ENCODE measurements at places on chromosomes 6 and 20.

GRCh38 chr20:62496568-62497218, 20.9 kb upstream of the GATA5 start:
- DNase-seq, result no peak

DNA sequence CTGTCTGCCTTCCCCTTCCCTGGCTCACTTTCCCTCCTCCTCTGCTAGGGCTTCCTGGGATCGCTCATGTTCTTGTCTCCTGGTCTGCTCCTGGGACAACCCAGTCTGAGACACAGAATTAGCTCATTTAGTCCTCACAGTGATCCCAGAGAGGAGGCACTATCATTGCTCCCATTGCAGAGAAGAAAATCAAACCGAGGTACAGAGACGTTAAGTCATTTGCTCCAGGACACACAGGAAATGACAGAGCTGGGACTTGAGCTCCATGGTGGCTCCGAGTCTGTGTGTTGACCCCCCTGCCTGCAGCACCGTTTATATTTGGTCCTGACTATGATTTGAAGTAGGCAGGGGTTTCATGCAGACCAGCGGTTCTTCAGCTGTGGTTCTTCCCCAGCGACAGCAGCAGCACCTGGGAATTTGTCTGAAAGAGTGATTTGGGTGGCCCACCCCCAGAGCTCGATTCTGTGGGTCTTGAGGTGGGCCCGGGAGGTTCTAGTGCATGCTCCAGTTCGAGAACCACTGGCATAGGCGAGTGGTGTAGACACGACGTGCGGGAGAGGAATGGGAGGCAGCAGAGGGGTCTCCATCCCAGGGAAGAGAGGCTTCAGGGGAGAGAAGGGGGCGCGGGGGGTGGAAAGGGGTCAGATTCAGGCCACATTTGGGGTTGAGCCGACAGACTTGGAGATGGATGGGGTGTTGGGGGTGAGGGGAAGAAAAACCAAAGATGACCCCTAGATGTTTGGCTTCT, 24.7 kb downstream of the PCK1 start:
- DNase-seq, result no peak

DNA sequence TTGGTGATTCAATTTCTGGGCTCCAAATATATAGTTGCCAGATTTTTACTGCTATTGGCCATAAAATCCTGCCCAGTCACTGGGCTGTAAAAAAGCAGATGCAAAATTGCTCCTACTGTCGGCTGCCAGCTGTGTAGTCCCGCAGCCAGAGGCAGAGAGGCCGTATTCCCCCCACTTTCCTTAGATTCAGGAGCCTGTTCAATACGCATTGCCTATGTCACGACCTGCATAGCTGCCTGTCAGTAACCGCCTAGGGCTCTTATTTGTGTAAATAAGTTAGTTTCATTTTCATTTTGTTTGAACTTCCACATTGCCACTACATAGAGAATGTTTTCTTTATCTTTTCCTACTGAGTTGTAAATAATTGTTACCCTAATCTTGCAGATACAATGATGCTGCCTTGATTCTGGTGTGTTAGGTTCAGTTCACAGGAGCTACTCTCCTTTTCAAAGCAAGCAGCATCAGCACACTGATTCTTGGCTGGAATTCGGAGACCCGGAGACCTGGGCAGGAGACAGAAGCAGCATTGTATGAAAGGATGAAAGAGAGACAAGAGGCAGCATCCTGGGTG, 46.0 kb upstream of the UST start:
- no peak for DNase-seq

GRCh38 chr6:167472880-167473279, 148.0 kb downstream of the TTLL2 start:
- DNase-seq, result no peak

- no peak for DNase-seq
Measured at GRCh38 chr6:164845773-164846172, 463.6 kb downstream of the C6orf118 start.

DNA sequence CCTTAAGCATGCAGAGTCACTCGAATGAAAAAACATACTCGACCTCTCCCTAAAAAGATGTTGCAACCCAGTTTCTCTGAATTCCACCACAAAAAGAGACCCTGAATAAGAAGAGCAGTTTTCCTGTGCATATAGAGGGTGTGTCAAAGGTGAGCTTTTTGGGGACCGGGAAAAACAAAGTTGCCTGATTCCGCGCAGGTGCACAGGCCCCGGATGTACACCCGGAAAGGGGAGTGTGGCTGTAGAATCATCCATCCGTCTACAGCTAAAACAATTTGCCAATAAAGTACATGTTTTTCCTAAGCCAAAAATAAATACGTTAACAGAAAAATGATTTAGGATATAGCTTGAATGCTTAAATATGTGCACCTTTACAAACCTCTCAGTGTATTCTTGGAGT, 41.2 kb upstream of the IRF4 start:
- DNase-seq, result no peak

- DNase-seq, result no peak
Measured at GRCh38 chr20:64119301-64119680, 11.9 kb upstream of the NPBWR2 start.

All from stimulated activated CD8-positive, alpha-beta memory T cell treated with anti-CD3 and anti-CD28 coated beads, Interleukin-4, amount 100 ng/mL, for 1 hour (primary cell).